ENCODE measurements at places on chromosomes 13 and 19.

DNA sequence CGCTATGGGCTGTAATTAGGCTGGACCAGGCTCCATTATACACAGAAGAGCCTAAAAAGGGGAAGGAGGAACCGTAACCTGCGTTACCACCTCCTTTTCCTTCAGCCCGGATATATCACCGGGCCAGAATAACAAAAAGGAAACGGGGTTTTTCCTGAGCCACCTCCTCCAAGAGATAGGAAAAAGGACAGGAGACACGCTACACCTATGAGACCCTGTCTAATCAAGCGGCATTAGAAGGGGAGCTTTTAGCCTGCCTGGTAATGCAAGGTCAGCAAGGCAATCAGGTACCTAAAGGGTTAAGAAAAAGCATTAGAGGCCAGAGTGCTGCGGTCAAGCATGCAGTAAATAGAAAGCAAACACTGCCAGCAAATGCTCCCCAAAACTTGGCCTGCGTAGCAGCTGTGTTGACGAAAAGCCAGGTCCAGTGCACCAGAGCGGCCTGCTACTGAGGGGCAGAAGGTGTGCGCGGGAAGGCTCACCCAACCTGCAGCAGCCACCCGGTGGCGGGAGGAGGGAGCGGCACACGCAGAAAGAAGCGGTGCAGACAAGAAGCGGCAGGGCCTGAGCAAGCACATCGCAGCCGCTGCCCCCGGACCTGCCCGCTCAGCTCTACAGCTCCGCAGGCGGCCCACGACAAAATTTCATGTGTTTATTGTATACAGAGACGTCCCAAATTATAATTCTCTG is 1466.1 kb downstream of the UQCRFS1 start:
- no peak for DNase-seq

DNA sequence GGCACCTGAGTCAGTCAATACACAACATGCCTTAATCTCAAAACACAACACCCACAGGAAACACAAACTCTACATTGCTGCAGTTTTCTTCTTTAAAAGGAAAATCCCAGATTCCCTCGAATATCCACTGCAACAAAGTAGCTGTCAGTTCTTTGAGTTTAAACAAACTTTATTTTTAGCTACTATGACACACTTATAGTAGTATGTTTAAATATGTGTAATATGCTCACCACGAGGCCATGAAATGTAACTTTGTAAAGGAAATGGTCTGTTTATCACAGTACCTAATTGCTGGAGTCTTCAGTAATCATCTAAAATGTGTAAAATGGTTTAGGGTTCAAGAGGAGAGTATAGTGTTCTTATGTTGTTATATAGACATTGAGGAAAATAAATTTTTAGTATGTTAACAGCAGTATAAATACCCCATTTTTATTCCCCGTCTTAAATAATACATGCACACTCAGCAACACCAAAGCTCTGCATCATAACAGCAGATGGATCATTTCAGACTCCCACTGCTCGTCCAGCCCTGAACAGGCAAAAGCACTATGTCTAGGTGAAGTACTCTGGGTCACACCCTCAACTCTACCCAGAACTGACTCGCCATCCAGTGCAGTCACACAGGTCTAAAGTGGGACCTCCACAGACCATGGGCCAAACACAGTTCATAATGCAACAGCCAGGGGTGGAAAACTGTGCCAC is 20.6 kb downstream of the TUBGCP3 start:
- DNase-seq, result no peak

GRCh38 chr19:33871605-33872004 is 74.9 kb downstream of the KCTD15 start:
- DNase-seq, result no peak

DNA sequence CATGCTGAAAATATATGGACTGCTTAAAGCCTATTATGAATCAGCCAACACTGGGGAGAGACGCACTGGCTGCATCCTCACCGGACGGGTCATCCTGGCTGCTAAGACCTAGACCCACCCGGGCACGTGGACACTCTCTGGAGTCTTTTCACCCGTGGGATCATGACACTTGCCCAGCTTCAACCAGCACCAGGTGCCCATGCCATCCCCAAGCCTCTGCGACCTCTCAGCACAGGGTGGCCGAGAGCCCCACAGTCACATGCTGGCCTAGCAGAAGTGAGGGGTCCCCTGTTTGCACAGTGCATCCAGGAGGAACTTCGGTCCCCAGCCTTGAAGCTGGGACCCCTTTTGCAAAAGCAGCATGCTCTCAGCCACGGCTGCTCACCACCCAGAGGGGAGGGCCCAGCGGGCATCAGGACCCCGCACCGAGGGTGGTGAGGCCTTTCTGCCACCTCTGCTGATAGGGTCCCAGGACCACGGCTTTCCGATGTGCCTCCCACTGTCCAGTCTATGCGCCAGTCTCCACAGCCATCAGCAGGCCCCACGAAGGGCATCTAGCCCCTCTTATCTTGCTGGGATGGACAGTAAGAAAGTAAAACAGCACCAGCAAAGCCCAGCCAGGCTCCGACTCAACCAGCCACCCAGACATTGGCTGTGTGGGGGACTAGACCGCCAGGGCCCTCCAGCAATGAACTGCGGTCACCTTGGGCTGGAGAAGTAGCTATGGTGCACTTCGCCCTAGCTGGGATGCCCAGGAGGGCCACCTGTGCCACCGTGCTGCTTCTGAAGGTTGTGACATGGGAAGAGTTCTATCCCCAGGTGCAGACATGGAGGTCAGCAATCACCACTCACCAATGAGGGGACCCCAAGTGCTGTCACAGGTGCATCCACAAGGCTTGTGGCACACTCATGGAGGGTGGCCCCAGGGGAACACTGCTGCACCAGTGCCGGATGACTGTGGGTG is 73.1 kb downstream of the CEBPG start:
- no peak for DNase-seq

DNA sequence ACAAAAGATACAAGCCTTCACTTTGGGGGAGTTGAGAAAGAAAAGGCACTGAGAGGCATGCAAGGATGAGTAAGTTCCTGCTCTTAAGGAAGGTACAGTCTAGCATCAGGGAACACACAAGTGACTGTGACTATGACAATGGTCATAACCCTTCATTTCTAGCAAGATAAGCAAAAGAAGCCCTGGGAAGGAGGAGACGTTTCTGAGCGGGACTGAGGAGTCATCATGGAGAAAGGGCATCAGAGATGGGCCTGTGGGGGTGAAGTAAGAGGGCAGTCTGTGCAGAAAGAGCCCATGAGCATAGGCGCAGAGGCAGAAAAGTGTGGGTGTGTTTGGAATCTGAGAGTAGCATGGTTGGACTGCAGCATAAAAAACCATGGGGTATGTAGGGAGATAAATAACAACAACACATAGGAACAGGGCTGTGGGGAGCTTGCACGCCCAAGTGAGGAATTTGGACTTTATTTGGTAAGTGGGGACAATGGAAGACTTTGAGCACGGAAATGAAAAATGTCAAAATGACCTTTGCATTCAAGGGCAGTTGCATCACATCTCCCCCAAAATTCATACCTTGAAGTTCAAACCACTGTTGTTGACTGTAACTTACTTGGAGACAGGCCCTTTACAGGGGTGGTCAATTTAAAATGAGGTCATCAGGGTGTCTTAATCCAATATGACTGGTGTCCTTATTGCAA is 86.7 kb downstream of the MBNL2 start:
- no peak for DNase-seq

DNA sequence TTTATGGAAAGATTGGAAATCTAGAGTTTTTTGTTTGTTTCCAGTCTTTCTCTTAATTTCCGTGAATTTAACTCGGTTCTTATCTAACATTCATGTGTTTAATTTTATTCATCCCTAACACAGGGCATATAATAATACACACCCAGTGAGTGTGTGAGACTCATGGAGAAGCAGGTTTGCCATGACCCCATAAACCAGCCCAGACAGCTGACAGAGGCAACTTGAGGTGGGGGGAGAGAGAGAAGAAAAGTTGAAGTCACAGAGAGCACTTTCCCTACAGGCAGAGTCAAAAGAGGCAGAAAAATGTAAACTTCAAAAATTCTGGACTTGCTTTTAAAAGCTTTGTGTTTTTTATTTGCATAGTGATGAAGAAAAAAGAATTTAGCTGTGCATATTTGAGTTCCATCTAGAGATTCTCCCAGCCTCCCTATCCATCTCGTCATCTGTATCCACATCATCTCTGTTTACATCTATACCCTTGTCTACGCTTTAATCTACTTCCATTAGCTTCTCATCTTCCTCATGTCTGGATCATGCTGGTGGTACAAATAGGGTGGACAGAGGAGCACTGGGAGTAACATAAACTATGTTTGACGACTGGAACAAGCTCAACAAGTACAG is 60.2 kb downstream of the THSD1 start:
- no peak for DNase-seq

DNA sequence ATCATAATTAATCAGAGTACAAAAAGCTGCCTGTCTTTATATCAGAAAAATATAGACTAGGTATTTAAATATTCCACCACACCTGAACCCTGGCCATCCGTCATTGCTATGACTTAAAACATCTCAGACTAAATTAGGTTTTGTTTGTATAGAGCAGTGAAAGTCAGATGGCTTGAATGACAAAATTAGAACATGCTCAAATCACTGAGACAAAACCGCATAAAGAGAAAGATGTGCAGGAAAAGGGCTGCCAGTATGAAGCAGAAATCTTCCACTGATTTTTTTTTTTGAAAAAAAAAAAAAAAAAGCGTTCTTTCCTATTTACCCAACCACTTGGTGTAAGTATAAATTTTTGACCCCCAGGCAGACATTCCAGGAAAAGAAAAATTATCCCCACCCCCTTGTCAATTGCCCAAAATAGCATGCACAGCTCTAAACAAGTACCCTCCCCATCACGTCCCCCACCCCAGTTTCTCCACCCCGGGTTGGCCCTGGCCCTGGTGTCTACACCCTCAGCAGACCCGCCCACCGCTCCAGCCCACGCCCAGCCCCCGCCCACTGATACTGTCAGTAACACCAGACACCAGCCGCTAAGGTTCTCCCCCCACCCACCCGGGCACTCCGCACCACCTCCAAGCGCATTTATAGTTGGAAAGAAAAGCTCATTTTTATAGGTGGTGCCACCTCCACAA is 118.6 kb downstream of the URI1 start:
- DNase-seq, result no peak

- DNase-seq, result no peak
Observed at GRCh38 chr13:76683854-76684253, 202.4 kb downstream of the KCTD12 start.

GRCh38 chr13:99289271-99289670 is 17.9 kb downstream of the GPR183 start:
- DNase-seq, result no peak

- peak; percentile 63 for DNase-seq
Observed at GRCh38 chr19:16342002-16342715, 17.5 kb downstream of the KLF2 start.

DNA sequence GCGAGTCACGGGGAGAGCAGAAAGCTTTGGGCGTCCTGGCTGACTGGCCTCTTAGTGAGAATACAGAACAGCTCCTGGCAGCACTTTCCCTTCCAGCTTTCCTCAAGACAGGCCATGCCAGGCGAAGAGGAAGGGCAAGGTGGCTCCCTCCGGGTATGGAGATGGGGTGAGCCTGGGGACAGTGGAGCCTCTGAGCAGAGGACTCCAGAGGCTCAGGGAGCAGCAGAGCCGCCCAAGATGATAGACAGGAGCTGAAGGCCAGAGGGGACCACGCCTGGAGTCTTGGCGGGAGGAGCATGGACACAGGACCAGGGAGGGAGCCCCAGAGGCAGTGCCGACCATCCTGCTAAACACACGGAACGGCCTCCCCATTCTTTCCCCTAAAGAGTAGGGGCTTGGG is 229.1 kb downstream of the TM9SF2 start:
- no peak for DNase-seq

DNA sequence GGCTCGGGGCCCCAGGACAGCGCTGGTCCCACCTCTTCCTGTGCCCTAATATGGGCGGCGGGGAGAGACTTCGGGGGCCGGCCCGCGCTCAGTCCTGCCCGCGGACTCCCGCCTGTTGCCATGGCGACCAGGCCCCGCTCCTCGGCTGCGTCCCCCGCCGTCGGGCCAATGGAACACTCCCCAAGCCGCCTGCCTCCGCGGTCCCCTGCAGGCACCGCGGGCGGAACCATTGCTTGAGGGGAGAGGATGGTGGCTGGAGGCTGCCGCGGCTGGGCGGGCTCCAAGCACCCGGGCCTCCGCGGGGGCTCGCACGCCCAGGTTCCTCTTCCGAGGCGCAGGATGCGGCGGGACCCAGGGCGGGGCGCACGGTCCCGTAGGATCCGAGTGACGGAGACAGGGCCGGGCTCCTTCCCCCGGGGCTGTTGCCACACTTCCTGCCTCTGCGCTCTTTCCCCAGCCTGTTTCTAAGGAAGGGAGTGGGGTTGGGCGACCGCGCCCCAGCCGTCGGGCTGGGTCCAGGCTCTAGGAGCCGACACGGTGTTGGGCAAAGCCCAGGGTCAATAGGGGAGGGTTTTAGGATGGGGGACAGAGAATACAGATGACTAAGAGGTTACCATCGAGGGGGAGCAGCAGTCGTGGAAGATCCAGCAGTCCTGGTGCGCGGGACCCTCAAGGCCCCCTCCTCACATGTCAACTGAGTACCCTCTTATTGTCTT is 1.2 kb upstream of the JUNB start:
- peak; percentile 94 for DNase-seq

DNA sequence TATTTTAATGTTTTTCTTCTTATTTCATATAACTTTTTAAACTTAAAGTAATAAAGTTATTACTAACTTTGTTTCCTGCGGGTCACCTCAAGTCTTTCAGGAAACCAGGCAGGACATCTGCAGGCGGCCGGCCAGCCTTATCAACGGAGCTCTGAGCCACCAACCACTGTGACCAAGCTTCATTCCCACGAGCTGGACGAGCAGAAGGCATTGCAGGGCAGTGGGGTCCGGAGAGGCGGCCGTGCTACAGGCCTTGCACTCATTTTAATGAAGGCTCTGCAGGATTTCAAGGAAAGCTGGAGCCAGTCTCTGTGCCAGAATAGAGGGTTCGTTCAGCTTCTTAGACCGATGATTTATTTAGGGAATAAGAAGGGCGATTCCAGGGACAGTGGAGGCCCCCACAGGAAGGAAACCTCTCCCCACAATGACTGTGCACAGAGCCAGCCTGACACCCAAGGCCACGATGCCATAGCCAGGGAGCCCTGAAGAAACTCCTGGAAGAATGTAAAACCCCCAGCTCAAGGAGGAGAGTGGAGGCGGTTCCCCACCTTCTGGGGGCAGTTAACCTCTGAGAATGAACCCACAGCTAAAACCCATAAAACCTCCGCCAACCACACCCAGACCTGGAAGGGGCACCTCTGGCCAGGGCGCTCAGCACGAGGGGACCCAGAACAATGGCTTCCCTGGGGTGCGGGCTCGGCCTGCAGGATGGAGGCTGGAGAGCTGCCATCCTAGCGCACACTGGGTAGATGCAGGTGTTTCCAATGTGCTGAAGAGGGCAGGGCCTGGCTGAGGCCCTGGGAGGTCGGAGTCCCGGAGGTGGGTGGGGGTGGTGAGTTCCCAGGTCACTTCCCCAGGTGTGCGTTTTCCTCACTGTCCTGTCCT is 75.0 kb downstream of the RASA3 start:
- no peak for DNase-seq
